ENCODE measurements at places on chromosomes 5 and 9.

GRCh38 chr9:129237164-129237611 lies 59.1 kb upstream of the IER5L start:
- DNase-seq = no peak

DNA sequence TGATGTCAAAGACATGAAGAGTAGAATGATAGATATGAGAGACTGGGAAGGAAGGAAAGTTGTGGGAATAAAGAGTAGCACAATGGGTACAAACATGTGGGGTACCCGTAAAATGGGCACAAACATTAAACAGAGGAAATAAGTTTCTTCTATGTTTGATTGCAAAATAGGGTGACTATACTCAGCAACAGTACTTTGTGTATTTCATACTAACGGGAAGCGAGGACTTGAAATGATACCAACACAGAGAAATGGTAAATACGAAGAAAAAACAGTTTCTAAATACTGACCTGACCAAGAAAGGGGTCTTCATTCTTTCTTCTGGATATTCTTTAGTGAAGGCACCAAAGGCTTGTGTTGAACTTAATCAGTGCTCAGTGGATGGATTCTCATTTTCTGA lies 31.1 kb downstream of the ATP6V0E1 start:
- DNase-seq = no peak

- DNase-seq = no peak
Measured at GRCh38 chr5:91288118-91288916, 94.8 kb downstream of the ARRDC3 start.

DNA sequence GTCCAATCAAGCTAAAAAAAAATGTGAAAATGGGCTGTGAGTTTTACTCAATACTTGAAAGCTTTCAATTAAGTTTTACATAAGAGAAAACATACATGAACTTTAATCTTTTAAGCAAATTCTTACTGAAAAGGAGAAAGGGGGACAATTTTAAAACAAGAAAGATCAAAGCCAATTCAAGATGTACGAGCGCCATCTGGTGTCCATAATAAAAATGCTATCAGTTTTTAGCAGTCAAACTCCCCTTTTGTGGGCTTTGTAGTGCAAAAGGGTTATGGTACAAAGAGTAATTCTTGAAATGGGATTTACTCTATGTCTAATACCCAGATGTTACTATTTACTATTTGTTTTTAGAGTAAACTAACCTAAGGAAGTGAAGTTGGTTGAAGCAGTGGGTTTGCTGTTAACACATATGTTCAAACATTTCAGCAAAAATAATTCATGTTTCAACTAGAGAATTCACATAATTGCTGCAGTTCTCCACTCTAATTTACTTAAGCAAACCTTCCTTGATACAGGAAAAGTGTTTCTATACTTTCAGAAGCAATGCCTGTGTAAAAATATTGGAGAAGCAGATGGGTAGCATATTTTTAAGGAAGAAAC lies 228.2 kb upstream of the TYRP1 start:
- no peak for DNase-seq

- no peak for DNase-seq
Measured at GRCh38 chr9:92359394-92359995, 33.7 kb downstream of the CENPP start.

- DNase-seq = no peak
Measured at GRCh38 chr9:69513141-69513820, 158.9 kb downstream of the APBA1 start.
